ENCODE measurements at places on chromosomes 3 and 15.

DNA sequence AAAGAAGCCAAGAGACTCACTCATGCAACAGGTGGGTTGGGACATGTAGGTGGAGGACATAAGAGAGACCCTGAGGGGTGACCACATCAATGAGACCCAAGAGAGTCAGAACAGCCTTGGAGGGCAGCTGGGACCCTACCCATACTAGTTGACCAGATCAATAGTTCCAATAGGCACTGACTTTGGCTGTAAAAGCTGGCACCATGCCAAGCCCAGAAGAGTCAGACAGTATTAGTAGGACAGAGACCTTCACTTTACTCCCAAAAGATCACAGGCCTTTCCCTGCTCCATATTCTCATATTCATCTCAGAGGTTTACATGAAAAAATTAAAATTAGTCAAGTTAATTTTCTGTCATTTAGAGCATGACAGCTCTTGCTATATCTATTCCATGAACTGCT lies 20.9 kb upstream of the GABRR3 start:
- DNase-seq = no peak

DNA sequence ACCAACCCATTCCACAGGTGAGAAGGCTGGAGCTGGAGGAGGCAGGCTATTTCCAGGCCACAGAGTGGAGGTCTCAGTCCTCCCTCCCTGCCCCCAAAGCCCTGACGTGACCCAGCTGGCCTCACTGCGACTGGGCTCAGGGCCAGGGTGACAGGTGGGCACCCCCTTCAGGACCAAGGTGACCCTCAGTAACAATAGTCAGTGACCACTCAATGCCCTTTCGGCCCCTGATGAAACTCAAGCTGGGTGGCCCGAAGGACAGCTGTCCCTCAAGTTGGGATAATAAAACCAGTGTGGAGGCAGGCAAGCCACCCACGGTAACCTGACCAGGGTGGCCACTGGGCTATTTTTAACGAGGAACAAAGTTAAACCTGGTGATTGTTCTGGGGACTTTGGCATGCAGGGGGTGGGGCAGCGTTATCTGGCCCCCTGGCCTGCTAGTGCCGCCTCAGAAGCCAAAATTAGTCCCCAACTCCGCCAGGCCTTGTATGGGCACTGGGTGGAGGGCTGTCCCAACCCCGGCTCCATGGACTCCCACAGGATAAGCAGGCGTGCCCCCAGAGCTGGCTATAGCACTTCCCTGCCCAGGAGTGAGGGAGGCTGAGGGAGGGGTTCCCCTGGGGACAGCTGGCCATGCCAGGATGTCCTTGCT lies 1.1 kb downstream of the TNNC1 start:
- DNase-seq = no peak

DNA sequence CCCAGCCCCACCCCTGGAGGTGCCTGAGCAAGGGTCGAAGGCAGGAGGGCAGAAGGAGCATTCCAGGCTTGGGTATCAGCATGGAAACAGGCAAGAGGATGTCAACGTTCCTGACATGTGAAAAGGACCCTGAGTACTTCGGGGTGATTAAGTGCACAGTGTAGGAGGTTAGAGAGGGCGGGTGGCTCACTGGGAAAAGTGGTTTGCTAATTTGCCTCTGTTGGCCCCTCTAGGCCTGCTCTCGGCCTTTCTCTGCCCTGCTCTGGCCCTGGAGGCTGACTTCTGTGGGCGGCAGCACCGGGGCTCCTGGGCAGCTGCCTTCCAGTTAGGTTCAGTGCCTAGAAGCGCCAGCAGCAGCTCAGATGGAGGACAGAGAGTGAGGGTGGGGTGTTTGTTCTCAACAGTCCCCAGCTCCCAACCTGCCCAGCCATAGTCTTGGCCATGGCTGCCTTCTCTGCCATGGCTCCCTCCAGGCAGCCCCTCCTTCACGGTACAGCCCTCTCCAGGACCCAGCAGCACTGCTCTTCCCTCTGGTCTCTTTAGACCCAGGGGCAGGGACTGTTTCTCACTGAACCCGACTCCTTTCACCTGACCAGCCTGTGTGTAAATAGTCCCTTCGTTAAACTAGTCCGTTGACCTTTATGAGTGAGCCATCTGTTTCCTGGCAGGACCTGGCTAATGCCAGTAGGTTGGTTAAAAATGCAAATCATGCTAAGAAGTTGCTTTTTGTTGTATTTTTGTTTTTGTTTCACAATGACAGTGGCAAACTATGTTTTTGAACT lies 107.1 kb upstream of the TPM1 start:
- no peak for DNase-seq

DNA sequence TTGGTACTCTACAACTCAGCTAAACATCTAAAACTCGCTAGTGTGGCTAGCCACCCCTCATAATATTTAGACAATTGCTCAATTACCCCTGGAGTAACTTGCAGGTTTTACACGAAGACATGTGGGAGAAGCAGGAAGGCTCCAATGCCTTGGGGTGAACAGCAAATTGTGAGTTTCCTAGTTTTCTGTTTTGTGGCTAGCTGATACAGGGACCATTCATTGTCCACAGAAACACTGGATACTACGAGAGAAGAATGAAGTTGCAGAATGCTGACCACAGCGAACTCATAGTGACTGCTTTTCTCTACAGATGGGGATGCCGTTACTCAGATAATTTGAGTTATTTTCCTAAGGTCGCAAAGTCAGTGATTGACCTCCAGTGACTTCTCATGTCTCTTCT lies 212.9 kb downstream of the P3H2 start:
- no peak for DNase-seq

GRCh38 chr3:138901567-138901966 lies 45.4 kb downstream of the FOXL2 start:
- DNase-seq = no peak

- DNase-seq = no peak
These were observed 779 bp downstream of the GRIP2 start for GRCh38 chr3:14539384-14539741.

GRCh38 chr15:65331811-65332210 lies 27.3 kb downstream of the RNU5B-1 start:
- DNase-seq = no peak

DNA sequence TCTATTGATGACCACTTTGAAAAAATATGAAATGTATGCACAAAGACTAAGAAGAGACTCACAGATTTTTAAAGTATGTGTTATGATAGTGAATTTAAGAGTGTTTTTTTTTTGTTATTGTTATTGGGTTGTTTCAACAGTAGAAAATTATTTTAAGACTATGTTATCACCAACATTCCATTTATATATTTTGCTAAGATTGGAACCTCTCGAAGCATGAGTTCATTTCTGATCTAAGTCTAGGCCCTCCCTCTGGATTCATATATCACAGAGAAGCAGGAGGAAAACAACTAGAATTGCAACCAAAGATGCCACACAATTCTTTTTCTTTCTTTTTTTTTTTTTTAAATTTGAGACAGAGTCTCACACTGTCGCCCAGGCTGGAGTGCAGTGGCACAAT lies 46.8 kb downstream of the ITGB5 start:
- DNase-seq = no peak

- no peak for DNase-seq
These were observed 54.2 kb downstream of the FBXL2 start for GRCh38 chr3:33331414-33331813.

- DNase-seq = no peak
These were observed 1.8 kb downstream of the CCRL2 start for GRCh38 chr3:46408853-46409252.

- no peak for DNase-seq
These were observed 197.0 kb upstream of the KCNH8 start for GRCh38 chr3:18951333-18951732.

DNA sequence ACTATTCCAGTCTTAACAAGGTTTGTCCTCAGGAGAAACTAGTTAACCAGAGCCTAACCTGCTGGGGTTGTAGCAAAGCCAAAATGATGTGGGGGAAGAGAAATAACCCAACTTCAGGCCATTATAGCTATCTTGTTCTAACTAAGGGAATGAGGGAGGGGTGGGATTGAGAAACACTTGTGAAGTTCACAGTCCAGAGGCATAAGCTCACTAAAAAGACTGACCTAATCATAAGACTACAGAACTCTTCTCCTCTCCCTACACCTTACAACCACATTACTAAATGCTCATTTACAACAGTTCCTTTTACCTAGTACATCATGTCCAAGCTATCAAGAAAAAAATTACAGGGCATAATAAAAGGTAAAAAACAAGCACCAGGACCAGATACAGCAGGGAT lies 52.8 kb downstream of the UBE3A start:
- DNase-seq = no peak

DNA sequence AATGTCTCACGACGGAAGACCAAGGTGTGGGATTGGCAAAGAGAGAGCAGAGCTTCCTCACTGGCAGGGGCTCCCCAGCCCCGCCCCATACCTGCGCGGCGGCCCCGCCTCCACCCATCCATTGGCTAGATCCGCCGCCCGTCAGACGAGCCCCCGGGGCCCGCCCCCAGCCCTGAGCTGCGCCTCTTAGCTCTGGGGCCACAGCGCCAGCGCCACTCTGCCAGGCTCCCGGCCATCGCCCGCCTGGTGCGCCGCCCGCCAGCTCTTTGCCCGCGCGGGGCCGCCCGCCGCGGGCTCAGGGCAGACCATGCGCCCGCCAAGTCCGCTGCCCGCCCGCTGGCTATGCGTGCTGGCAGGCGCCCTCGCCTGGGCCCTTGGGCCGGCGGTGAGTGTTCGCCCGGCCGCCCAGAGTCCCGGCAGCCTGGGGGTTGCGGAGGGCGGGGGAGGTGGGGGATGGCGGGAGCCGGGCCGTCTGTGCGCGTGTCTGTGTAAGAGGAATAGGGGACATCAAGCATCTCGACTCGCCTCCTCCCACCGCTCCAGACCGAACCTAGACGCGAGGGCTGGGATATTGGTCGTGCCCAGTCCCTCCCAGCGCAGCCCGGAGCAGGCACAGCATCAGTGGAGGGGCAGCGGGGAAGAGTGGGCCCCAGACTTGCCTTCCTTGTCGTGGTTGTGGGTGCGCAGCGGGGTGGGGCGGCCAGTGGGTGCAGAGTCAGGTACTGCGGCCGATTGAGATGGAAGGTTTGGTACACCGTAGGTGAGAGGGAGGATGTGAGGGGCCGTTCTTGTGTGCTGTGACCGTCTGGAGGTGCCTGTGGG lies at the start of gene VIPR1:
Gene VIPR1, plus strand, starts transcription at position 215 of the 822 bp plus-strand sequence. Its CDS starts 93 bp downstream, at position 308.
- DNase-seq = peak; percentile 87

DNA sequence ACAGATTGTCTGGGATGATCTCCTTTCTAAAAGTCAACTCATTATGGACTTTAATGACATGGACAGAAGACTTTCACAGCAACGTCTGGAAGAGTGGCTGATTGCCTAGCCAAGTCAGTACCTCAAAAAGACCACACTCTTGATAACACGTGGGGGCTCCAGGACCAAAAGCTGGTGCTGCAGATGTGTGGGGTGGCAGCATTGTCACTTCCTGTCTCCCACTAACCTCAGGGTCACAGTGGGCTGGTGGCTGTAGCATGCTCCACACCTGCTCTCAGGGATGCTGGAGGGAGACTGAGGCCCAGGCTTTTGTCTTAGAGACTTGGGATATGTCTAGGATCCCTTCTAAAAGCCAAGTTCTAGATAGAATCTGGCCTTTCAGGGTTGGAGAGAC lies 118.1 kb downstream of the APBA2 start:
- no peak for DNase-seq

DNA sequence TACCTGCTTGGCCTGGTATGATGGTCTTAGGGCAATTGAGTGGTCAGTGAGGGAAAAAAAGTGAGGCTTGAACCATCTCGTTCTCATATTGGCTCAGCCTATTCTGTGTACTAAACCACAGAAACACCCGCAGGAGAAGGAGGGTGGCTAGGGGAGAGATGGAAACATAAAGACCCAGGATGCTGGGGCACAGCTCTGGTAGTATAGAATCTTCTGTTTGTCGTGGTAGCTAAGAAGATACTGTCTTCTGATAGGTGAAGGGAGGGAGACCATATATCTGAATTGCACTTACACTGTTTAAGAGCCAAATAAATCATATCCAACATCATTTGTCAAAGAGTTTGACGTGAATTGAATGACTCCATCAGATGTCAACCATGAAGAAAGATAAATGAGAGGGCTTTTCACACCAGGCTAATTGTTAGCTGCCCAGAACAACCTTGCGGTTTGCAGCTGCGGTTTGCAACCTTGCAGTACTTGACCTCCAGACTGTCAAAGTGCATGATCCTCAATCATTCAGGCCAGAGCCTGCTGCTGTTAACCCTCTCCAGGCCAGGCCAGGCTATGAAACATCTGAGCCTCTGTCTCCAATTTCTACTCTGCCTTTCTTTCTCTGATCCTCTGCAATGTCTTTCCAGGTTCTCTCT lies 40.9 kb upstream of the PIK3R4 start:
- no peak for DNase-seq

DNA sequence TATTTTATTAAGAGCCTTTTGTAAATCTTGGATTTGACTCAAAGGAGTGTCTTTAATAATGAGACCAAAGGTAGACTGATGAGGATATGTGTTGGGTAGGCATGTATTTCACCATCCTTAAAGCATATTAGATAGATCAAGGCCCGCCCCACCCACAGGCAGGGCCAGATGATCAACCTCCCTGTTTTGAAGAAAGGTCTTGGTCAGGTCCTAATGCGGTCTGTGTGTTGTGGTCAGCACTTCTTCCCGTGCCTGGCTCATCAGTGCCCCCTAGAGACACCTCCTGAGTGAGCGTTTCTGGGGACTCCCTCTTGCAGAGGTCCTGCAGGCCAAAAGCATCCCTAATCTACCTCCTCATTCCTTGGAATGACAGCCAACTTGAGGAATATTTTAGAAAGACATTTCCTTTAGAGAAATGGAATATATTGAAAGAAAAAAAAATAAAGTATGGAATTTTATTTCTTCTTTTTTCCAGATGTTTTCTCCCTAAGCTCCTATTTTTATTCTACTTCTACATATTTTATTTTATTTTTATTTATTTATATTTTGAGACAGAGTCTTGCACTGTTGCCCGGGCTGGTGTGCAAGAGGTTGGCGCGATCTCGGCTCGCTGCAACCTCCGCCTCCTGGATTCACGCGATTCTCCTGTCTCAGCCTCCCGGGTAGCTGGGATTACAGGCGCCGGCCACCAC lies 6.0 kb downstream of the TM4SF4 start:
- peak; percentile 21 for DNase-seq

DNA sequence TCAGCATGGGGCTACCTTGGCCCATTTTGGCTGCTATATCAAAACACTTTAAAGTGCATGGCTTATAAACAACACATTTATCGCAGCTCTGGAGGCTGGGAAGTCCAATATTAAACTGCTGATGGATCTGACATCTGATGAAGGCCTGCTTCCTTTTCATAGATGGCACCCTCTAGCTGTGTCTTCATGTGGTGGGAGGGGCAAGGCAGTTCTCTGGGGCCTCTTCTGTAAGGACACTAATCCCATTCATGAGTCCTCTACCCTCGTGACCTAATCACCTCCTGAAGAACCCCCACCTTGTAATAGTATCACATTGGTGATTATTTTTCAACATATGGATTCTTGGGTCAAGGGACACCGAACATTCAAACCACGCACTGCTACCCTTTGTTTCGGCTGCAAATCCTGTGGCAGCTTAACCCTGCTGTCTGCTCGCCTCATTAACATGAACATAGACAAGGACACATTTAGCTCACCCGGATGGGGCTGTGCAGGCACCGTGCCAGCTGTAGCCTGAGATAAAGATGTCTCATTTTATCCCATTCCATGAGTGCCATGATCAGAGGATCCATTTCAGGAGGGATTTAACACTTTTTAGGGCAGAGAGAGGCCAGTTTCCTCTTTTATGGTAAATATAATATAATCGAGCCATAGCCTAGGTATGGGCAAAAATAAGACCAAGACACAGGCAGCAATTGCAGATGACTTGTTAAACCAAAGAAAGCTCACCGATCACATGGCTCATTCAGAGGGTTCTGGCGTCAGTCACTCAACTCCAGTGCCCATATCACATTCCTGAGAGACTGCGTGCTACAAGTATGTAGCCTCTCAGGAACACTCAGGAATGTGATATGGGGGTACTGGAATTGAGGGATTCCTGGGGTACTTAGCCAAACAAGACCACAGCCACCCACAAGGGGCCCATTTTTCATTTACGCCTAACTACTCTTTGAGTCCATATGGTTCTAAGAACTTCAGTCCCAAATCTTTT lies 251.1 kb upstream of the ST8SIA2 start:
- no peak for DNase-seq
